ENCODE measurements at places on chromosomes 5 and 9.
A peak's percentile ranks its signal among the peaks of the same experiment; 100 is the strongest.

DNA sequence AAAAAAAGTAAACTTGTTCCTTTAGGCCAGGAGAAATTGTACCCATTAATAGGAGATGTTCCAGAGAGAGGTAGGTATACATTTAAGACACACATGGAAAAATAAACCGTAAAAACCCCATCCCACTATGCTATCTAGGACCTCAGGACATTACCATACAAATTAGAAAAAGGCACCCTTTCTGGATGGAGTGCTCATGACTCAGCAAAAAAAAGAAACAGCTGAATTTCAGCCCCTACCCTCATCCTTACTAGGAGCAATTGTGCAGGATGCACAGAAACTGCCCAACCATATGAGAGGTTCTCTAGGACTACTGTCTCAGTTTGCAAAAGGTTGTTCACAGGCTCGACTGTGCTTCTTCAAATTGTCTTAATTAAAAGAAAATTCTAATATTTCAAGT lies 368.2 kb downstream of the HINT1 start:
- DNase-seq = no peak

DNA sequence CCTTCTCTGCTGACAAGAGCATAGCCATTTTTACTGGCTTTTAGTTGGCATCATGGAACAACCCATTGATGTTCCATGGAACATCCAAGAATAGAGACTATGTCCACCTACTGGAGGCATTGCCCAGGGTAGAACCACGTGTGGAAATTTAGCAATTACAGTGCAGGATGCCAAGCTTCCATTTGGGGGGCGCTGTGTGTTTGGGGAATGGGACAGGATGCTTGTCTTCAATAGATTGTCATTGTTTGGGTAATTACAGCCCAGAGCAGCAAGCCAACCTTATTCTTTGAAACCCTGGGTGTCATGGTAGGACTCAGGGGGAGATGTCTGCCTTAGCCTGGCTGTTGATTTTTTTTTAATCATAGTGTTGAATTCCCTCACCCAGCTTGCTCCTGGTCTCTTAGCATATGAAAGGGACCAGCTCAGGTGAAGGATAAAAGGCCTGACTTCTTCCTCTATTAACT lies 171.1 kb downstream of the DOCK2 start:
- DNase-seq = no peak

- no peak for DNase-seq
These were observed 1097.7 kb upstream of the C9orf72 start for GRCh38 chr9:28671000-28671399.

DNA sequence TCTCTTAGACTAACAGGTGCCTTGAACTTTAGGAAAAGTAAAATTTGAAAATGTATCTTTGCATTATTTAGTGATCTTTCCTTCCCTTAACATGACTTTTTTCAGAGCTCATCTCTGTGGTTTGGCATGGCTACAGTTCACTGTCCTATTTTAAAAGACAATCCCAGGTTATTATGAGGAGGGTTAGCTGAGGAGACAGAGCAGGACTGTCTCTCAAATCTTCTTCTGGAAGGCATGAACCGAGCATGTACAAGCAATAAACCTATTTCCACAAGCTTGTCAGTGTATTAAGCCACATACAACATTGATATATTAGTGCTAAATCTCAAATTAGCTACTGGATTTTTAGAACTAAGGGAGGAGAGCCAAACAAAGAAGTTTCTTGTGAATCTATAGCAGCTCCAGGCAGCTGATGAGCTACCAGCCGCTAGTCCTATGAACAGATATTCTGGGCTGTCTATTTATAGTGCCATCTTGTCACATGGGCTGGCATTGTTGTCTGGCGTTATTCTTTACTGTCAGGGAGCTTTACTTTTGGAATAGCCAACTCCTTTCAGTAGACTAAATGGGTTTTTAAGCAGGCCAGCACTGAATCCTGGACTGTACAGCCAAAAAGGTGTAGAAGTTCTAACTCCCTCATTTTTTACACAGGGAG lies 171.2 kb upstream of the ACTBL2 start:
- no peak for DNase-seq

DNA sequence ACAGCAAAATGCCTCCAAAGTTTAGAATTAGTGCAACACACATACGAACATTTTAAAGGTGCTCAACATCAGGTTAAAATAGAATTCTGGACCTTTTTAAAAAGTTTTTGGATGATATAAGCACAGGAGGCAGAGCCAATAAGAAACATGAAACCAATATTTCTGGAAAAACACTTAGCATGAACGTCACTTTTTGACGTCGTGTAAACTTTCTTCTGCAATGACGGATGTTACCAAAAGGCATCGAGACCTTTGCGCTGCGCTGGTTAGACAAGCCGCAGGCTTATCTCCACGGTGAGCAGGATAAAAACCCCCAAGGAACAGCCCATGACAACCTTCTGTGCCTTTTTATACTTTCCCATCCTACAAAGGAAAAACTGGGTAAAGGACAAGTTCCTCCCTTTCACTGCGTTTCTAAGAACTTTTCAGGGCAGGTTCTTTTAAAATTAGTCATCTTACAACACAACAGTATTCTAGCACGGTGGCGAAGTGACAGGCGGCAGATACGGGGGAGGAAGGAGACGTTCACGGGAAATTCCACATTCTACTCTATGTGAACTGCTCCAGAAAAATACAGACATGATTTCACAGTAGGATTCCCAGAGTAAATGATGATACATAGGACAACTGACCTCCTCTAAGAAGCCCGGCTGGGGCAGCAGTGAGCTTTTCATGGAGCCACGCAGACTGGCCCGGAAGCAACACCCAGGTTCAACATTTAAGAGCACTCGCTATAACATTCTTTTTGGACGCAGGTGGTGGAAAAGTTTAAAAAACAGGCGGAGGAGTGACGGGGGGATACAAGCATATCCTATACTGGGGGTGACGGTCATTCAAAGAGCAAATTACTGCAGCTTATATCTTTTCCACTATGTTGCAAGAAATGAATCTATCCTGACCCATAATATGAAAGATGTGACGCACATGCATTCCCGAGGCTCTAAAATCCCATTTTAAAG lies 52.4 kb downstream of the USP20 start:
- DNase-seq = peak; percentile 27

GRCh38 chr5:1874348-1874747 lies 8.4 kb downstream of the IRX4 start:
- DNase-seq = no peak

- DNase-seq = no peak
These were observed 3.4 kb downstream of the EPB41L4B start for GRCh38 chr9:109317311-109317978.

DNA sequence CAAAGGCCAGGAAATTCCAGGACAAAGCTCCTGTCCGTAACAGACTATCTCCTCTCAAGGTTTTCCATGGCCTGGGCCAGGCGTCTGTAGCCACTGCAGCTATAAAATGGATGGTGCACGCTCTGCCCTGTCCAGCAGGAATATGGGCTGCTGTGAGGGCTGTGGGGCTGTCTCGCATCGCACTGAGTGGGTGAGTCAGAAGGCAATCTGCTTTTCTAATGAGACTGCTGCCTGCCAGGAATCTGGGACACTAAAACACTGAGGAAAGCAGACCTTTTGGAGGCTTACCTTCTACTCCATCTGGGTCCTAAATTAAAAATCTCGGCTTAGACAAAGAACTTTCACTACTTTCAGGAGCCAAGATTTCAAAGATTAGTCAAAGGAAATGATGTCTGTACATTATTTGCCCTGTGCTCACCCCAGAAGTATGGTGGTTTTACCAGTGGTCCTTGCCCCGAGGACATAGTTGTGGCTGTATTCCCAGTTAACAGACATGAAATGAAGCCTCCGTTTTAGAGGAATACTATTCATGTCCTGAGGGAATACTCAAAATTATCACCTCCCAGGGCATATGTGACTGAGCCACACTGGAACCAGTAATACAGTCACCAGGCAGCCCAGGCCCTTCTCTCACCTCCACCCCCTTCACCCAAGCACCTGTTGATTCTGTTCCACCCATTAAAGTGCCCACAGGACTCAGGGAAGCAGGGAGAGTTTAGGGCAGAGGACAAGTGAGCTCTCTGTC lies 56.4 kb downstream of the PFDN1 start:
- DNase-seq = peak; percentile 67

GRCh38 chr9:15307523-15307841 lies 466 bp upstream of the TTC39B start:
- no peak for DNase-seq
